ENCODE measurements at places on chromosomes 2 and 18. TPM values are rescaled to one million over a fixed set of nuclear protein-coding genes. Genes with fewer than 3 reads are reported as not detected.
A peak's percentile ranks its signal among the peaks of the same experiment; 100 is the strongest.

DNA sequence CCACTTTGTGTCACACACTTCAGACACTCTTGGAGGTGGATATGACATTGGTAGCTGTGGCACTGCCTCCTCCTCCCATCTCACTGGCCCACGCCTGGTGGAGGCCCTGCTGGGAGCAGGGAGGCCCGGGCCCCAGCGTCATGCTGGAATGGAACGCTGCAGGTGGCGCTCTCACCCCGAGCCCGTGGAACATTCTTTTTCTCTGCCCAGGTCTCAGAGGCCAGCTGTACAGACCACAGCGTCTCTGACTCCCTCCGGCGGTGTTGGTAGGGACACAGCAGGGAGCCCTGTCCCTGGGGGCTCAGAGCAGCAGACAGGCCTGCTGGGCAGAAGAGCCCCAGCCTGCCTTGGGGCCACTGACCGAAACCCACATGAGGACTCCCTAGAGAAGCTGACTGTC is 218.1 kb downstream of the TWIST2 start:
- no peak for DNase-seq

DNA sequence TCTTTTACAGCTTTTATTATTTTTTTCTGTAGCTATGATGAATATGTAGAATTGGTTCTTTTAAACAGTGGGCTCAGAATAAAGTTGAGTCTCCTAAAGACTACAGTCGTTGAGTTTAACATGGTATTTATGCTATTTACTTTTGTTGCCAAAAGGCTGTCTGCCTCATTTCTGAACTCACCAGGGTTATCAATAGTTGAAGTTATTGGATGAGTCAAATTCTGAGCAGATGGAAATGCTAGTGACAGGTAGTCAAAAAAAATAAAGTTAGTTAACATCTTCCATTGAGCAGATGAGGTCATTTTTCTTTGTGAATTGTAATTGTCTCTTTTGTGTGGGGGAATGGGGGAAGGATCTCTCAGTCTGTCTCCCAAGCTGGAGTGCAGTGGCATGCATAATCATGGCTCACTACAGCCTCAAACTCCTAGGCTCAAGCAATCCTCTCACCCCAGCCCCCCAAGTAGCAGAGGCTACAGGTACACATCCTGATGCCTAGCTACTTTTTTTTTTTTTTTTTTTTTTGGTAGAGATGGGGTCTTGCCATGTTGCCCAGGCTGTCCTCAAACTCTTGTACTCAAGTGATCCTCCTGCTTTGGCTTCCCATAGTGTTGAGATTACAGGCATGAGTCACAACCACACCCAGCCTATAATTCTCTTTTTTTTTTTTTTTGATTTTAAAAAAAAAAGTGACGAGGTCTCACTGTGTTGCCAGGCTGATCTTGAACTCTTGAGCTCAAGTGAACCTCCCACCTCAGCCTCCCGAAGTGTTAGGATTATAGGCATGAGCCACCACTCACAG is 8.9 kb downstream of the PAPOLG start:
- DNase-seq = no peak

- no peak for DNase-seq
Observed at GRCh38 chr2:214853906-214854305, 44.4 kb upstream of the BARD1 start.

GRCh38 chr18:63774511-63774910 is 707 bp upstream of the SERPINB7 start:
- no peak for DNase-seq

DNA sequence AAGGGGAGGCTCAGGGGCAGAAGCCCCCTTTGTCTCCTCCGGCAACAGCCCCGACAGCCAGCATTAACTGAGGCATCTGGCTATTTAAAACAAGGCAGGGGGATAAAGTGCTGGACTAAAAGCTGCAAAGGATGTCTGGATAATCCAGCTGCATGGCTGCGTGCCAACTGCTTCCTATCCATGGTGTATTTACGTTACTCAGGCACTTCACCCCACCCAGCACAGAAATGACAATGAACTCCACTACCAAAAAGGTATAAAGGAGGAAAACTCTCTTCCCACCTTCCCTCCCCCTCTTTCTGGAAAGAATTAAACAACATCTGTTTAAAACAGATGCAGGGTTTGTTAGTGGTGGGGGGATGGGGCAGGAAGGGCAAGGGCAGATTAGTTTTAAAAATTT is 82.5 kb downstream of the SPRED2 start:
- peak; percentile 78 for DNase-seq

- DNase-seq = no peak
Observed at GRCh38 chr2:196172951-196173350, 1.6 kb upstream of the STK17B start.

DNA sequence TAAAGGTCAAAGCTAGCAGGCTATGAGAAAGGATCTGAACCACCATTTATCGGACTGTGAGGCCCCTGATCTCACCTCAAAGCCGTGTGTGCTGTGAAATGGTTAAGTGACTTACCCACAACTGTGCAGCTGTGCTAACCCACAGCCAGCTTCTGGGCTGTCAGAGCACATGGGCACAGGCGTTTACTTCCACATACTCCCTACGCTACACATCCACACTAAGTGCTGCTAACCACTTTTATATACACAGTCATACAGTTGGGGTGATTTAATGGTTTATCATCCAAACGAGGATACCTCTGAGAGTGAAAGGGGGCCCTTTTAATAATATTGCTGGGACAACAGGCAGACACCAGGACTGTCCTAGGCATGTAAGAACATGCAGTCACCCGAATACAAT is 37.3 kb downstream of the CYRIA start:
- no peak for DNase-seq

- no peak for DNase-seq
Observed at GRCh38 chr2:207071820-207072219, 93.9 kb downstream of the KLF7 start.

DNA sequence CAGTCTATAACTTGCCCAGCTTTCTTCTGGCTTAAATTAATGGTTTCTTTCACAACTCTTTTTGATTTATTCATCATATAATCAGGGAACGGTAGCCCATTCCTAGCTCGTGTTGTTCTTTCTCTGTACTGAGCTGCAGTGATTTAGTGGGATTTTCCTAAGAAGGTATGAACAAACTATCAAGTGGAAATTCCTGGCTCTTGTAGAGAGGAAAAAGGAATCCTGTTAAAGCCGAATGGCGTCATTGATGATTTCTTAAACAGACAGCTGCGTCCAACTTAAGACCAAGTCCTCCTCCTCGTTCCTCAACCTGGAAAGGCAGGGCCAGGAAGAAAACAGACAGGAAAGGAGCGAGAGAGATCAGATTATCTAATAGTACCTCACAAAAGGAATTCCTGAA is 69.2 kb upstream of the CABLES1 start:
- no peak for DNase-seq

DNA sequence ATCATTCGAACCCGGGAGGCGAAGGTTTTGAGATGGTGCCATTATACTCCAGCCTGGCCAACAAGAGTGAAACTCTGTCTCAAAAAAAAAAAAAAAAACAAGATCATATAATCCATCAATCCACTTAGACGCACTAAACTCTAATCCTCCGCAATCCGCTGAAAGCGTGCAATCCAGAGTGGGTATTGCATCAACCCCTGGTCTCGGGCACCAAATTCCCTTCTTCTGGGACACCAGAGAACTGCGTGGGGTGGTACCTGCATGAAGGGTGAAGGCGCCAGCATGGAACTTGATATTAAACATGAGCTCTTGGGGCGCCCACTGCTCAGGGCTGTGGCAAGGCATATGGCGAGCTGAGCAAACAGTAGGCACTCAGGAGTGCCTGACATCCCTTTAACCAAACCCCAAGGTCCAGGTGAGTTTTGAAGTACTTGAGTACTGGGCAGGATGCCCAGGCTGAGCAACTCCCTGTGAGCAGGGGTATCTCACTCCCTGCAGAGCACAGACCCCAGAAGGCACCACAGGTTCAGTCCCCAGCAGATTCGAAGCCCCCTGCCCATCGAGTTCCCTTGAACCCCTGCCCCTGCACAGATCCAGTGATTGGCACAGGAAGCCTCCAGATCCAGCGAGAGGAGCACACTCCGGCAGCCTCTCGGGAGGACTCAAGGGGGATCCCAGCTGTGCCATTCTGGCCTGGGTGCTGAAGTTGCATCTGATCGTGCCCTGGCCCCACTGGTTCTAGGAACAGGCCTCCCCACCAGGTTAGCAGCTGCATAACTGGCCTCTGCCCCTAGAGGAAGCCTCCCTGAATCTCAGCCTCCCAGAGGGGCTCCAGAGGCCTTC is 8.0 kb downstream of the ALPI start:
- no peak for DNase-seq

GRCh38 chr18:13036622-13037320 is 45.6 kb downstream of the CEP192 start:
- no peak for DNase-seq

DNA sequence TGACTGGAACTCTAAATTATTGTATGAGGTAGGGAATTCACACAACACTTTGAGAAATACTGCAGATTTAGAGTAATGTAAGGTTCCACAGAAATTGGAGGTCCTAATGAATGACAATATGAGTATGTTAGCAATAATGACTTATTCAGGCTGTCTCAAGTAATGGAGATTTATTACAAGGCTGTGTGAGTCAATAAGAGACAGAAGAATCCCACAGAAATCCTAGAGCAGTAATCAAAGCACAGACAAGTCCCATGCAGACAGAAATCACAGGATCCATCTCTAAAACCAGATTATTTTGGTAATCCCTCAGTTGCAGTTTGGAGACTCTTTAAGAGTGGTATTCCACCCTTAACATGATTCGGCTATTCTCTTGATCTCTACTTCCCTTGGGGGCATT is 83.6 kb downstream of the FAM161A start:
- no peak for DNase-seq

GRCh38 chr2:189658306-189659212 is 2.7 kb upstream of the ASNSD1 start:
- DNase-seq = no peak

- no peak for DNase-seq
Observed at GRCh38 chr18:61595615-61596251, 262.5 kb downstream of the CDH20 start.

DNA sequence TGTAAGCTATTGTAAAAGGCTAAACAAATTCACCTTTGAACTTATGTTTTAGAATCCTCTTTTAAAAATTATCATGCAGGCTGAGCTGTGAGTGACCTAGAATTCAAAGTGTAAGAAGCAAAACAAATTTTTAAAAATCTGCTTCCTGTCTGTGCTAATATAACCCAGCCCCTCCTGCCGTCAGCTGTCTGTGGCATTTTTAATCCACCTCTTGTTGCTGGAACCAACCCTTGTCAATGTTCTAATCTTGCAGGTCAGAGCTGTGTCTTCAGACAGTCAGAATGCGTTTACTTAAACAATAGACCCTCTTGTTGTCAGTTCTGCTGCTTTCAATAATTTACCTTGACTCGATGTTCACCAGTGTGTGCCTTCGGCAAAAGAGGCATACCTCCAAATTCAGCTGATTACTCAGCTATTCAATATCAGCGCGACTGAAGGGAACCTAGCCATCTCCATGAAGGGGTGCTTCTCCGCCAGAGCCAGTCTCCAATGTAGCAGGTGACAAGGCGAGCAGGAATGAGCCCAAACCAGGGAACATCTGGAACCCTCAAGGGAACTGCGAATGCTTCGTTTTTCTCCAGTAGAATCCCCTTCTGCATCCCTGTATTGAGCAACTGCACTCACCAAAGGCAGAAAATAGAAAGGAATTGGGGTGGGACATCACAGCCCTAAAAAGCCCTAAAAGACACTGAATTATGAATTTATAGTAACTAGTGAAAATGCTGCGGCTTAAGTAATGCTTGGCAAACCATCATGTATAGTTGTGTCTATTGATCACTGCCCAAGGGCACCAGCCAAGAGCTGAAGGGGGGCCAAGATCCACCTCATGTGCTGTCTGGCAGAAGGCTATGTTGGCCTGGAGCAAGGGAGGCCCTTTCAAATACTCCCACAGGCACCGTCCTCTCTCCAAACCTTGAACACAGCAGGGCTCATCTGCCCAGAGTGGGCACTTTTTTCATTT is 62.5 kb downstream of the LYPD6B start:
- no peak for DNase-seq

DNA sequence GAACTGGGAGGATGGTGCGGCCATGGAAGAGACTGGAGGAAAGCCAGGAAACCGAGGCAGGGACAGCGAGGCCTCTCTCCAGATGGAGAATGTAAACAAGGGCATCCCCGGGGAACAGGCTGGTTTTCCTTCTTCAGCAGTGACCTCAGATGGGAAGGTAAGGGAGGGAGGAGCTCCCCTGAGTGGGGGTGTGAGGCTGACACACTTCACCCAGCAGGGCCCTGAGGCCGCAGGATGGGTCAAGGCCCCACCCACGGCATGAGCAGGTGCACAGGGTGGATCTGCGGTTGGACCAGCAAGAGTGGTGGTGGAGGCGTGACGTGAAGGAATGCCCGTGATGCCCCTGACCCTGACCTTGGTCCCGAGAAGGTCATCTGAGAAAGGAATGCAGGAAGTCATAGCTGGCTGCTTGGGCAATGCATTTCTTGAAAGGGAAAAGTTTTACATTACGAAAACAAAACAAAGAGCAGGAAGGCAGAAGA is 48.1 kb downstream of the ADCY3 start:
- no peak for DNase-seq

- DNase-seq = no peak
Observed at GRCh38 chr2:8424997-8425900, 256.6 kb upstream of the ID2 start.

GRCh38 chr2:102253753-102254150 is 57.6 kb upstream of the IL1RL1 start:
- DNase-seq = no peak

GRCh38 chr2:108124736-108125495 is 114.9 kb upstream of the SULT1C3 start:
- DNase-seq = no peak

DNA sequence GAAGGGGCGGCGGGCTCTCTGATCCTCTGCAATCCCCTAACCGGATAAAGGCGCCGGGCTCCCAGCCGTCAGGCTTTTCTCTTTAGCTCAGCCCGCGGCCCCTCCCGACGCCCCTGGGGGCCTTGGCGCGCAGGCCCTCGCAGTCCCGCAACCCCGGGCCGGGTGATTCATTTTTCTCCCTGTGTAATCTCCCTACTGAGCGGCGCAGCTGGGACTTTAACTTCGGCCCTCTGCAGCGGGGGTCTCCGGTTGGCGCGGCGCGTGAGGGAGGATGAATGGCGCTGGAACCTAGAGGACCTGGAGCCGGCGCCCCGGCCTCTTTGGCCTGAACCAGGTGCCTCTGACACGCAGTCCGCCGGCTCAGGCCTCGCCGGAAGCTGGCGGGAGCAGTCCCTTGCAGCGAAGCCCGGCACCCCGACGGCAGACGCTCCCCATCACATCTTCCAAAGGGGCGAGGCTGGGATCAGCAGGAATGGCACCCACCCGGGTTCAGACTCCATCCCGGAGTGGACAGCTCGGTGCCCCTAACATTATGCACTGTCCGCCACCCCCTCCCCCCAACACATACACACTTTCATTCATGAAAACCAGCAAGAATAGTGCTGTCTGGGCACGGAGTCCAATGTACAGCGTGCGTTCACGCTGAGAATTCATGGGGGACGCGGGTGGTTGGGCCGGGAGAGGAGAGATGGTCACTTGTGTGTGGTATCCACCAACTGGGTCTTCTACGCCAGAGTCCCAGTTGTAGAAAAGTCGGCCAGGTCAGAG is 1.2 kb downstream of the CNGA3 start:
- peak; percentile 46 for DNase-seq

Gene ICA1L
- 55.8 TPM for total RNA-seq

Gene TDRD15
- 1.4 TPM for total RNA-seq

Gene KIF5C
- 79.2 TPM for total RNA-seq

Gene ZBTB7C
- 15.7 TPM for total RNA-seq

Gene ALMS1
- 55.3 TPM for total RNA-seq

Gene FSIP2
- total RNA-seq = 4.3 TPM

Gene CNOT11
- 42.5 TPM for total RNA-seq

Gene SH2D6
- total RNA-seq = 1.2 TPM

Gene CXCR1
- not detected for total RNA-seq

Gene ST8SIA5
- total RNA-seq = 7.6 TPM
